ENCODE measurements at places on chromosomes 12 and 14.

DNA sequence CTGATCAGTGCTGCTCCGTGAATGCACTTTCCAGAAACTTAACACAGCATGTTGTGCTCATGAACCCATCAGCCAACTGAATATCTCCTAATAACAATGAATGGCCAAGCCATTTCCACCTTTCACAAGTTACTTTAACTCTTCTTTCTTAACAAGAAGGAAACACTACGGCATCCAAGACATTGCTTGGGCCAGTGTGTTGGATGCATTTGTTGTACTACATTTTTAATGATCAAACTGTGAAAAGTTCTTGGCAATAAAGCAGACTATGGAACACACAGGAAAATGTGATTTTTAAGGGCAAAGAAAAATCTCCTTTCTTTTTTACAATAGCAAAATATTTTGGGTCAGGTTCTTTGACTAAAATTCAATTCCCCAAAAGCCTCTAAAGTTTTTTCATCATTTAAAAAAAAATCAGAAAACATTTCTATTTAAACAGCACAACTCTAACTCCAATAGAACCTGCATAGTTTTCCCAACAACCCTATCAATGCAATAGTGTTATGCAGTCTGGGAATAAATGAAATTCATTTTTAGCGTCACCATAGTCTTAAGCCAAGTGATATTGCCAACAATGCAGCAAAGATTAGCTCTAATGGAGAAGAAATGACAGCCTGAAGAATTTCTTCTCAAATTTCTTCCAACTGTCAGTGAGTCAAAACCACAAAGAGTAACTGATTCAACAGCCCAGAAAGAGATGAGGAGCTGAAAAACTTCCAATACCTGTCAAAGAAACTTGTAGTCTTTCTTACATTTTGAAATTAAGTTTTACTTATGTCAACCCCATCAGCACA is 50.7 kb upstream of the PTPRR start:
- no peak for DNase-seq

- peak; percentile 15 for DNase-seq
Measured at GRCh38 chr12:48105321-48105866, 485 bp downstream of the SENP1 start.

GRCh38 chr12:60501124-60501729 is 905.4 kb downstream of the SLC16A7 start:
- no peak for DNase-seq

- no peak for DNase-seq
Measured at GRCh38 chr14:75715926-75716780, 55.1 kb downstream of the TTLL5 start.

DNA sequence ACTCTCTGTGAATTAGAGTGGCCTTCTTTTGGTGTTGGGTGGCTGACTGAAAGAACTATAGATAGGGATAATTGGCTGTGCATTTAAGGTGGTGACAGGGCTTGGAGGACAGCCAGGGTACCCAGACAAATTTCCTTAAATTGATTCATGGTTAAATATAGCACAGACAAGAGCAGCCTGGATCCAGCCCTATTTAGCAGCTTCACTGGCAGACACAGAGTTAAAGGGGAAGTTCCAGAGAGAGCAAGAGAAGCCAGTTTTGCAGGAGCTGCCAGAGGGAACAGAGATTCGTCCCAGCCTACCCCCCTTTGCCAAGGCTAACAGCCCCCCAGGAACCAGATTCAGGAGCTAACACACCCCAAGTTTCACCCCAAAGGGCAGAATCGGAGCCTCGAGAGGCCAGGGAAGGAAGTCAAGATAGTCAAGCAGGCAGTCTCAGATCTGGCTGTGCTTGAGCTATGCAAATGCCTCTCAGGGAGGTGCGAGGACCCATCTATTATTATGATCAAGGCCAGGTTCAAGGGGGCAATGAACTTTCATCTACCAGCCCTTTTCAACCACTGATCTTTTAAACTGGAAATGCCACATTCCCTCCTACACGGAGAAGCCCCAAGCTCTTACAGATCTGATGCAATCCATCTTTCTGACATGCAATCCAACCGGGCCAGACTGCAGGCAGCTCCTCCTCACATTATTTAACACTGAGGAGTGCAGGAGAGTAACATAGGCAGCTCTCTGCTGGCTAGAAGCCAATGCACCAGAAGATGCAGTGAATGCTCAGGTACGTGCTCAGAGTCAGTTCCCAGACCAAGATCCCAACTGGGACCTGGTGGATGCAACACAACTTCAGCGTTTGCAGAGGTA is 58.2 kb downstream of the DHRS2 start:
- no peak for DNase-seq

DNA sequence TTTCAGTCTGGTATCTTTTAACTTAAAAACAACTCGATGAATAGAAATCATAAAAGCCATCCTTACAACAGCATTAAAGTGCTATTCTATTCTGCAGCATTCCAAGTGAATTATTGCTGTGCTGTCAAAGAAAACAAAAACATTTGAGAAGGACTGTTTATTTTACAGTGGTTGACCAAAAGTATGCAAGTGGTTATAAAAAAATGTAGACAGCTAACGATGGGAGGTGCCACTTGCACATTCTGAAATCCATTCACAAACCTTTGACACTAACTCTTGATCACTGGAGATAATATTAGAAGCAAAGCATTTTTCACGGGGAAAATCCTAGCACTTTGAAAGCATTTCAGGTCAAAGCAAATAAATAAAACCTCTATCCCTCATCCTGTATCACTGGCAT is 55.6 kb downstream of the HMGA2 start:
- DNase-seq: no peak

DNA sequence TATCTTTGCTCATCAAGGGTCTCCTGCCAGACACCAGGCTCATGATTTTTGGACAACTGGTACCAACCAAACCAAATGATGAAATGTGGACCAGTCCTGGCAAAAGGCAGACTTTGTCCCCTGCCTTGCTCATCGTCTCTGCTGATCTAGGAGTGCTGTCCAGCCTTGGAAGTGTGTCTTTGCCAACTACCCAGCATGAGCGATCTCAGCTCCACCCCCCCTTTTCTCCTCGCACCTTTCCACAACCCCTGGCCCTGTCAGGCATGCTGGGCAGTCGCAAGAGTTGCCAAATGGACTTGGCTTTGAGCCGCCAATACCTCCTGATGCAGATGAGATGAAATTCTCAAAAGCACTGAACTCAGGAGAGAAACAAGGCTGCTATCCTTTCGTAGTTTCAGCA is 174.3 kb downstream of the KCNA5 start:
- DNase-seq: no peak

DNA sequence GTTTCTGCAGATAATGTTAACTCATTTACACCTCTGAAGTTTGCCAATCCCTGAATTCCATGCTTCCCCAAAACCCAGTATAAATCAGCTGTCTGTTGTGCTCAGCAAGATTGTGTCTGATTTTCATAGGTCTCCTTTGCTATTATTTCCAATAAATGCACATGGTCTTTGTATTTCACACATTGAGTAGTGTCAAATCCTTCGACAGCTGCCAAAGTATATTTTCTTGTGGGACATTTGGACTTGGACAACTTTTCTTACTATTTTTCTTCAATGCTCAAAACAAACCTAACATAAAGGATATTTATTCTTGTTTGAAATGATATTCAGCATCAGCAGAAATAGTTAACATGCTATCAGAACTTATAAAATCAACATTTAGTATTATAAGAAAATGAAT is 406.1 kb upstream of the OR4E1 start:
- DNase-seq: no peak

GRCh38 chr12:39443929-39444209 is 949 bp upstream of the KIF21A start:
- DNase-seq: no peak

GRCh38 chr12:31406345-31406744 is 80.4 kb upstream of the SINHCAF start:
- no peak for DNase-seq

DNA sequence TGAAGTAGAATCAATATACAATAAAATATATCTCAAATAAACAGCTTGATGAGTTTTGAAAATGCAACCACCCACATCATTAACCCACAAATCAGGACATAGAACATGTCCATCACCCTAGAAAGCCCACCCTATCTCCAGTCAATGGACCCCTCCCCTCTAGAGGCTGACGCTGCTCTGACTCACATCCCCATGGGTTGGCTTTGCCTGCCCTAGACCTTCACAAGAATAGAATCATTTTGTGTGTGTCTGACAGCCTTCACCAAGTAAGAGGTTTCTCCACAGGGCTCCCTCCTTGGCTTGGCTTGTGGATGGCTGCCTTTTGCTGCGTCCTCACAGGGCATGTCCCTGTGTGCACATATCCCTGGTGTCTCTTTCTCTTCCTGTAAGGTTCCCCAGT is 250.2 kb upstream of the RTL1 start:
- no peak for DNase-seq

DNA sequence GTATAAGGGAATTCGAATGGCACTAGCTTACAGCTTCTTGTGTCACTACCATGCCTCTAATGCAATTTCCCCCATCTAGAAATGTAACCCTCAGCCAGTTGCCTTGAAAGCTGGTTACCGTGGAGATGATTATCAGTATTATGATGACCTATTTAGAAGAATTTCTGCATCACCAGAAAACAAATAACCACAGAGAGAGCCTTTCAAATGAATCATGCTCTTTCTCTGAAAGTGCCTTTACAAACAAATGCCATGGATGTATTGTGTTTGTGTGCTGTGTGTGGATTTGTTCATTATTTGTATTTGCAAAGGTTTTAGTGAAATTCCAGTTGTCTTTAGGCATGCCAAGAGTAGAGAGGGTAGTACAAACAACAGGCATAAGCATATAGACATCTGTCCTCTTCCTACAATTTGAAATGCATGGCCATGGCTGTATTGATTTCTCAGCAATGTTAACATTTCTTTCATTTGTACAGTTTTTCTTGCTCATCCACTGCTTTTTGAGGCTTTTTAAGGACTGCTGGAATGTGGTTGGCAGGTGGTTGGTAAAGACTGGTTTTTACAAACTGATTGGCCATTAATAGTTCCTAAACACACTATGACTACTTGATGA is 266.5 kb downstream of the PAWR start:
- DNase-seq: no peak

GRCh38 chr14:92917956-92918355 is 5.0 kb upstream of the CHGA start:
- DNase-seq: no peak

DNA sequence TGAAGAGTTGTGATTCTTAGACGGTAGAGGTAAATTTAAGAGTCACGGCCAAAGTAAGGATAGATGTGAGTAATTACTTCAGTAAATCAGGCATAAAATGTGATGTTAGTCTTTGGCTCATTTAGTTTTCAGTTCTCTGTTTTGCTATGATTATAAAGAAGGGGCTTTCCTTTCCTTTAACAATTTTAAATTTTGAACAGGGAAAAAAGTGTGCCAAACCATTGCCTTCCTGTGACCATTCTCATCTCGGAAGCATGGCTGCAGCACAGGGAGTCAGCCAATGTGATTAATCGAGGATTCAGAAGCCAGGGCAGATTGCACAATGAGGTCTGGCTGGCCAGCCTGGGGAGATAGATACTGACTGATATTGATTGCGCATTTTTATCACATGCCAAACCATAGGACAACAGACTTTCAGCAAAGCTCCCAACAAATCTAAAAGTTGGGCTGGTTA is 480.2 kb upstream of the PRICKLE1 start:
- no peak for DNase-seq

- no peak for DNase-seq
Measured at GRCh38 chr14:50649691-50650090, 18.4 kb downstream of the SAV1 start.

DNA sequence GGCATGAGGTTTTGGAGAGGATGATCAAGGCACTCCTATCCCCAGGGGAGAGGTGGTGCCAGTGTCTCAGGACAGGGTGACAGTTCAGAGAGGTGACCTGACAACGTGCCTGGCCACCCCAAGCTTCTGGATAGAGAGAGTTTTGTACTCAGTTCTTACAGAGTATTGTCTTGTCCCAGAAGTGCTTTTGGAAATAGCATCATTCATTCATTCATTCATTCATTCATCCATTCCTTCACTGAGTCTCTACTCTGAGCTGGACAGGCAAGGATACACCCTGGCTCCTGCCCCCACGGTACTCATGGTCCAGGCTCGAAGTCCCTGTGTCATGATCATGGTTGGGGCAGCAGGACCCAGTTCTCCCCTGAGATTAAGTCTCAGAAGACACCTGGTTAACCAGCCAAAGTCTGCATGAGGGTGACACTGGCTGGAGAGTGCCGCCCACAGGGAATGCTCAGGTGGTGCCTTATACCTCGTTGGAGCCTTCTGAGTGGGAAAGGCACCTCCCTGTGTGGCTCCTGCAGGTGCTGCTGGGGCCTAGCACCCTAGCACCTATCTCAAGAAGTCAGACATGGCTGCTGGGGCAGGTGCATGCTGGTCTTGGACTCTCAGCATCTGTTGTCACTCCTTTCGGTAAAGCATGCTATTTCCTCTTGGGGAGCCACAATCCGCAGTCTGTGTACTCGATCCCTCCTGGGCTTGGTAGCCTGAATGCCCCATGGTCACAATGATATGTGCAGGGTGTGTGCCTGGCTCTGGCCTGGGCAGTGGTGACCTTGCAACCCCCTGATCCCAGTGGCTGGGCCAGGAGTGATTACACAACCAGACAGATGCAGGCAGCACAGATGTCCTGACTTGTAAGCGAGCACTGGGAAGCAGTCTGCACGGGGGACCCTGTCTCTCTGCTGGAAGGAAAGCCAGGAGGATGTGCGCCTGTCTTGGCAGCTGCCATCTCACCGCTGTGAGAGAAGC is 57.8 kb downstream of the C14orf132 start:
- DNase-seq: no peak

- no peak for DNase-seq
Measured at GRCh38 chr14:74704656-74705055, 8.2 kb downstream of the AREL1 start.

DNA sequence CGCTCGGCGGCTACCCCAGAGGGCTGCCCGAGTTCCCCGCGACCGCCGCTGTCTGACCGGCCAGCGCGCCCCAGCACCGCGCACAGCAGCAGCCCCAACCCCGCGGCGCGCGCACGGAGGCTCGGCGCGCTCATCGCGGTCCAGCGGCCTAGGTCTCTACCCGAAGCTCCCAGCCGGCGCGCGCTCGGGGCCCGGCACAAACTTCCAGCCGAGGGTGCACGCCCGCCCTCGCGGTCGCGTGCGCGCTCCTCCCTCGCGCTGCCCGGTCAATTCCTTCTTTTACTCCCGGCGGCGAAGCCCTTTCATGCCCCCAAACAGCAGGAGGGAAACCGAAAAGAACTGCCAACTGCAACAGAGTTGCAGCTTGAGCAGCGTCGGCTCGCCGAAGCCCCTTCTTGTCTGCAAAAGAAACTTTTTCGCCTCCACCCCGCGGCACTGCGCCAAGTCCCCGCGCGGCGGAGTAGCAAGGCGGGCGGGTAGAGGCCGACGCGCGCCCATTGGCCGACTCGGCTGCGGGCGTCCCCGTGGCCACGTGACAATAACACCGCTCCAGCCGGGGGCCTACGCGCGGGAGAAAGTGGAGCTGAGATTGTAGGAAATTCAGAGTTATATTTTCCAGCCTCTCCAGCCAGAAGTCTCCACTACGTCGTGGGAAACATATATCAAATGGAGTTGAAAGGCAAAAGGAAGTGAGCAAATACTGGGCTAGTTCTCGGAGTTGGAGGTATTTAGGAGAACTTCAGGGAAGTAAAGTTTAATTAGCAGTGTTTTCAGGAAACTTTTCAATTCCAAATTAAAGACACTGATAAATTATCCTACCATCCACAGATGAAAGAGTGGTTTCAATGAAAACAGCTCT is at the start of gene LRIG3:
TSS of gene LRIG3 (minus strand) at position 403 of the 859 bp plus-strand sequence. CDS start at position 134, 269 bp downstream.
- no peak for DNase-seq

GRCh38 chr12:103819312-103819711 is 21.7 kb downstream of the NT5DC3 start:
- DNase-seq: no peak

- DNase-seq: no peak
Measured at GRCh38 chr12:118429688-118430383, 53.5 kb downstream of the SUDS3 start.
